ENCODE measurements at places on chromosomes 3 and 15.
A peak's percentile ranks its signal among the peaks of the same experiment; 100 is the strongest.

DNA sequence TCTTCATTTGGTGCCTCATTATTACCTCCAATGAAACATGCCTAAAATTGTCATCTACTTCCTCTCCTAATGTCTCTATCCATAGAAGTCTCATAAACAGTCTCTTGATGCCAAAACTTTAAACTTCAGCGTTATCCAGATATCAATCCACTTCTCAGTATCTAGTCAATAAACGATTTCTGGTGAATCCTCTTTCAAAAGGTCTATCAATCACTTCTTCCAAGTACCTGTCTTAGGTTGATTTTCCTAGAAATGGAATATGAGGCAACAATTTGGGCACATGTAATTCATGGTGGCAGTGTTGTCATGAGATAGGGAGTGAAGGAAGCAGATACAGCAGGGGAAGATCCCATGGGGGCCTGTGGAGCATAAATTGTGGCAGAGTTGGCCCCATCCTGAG is 348.5 kb upstream of the POU1F1 start:
- no peak for DNase-seq

DNA sequence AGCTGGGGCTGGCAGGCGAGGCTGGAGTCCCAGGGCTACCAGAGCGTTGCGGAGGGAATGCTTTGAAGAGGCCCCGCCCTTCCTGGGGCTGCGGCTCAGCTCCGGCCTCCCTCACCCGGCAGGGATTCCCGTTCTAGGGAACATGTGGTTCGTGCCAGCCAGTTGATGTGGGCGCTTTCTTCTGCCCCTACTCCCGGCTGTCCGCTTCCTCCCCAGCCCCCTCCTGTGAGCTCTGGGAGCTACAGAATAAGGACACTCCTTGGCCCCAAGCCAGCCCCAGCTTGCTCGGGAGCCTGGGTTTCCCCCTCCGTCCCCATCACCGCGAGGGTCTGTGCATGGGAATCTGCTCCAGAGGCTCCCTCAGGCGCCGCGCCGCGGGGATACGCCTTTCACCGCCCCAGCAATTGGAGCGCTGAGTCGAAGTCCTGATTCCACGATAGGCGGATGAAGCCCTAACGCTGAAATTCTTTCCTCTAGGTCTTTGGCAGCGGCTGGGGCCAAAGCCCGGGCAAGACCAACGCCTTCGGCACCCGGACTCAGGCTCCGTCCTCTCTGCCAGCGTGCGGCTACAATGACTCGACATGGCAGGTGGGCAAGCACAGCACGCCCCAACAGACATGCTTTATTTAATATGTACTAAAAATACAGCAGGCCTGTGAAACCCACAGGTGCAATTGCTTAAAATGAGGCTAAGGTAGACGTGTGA is 69.5 kb downstream of the KLF15 start:
- peak; percentile 88 for DNase-seq

DNA sequence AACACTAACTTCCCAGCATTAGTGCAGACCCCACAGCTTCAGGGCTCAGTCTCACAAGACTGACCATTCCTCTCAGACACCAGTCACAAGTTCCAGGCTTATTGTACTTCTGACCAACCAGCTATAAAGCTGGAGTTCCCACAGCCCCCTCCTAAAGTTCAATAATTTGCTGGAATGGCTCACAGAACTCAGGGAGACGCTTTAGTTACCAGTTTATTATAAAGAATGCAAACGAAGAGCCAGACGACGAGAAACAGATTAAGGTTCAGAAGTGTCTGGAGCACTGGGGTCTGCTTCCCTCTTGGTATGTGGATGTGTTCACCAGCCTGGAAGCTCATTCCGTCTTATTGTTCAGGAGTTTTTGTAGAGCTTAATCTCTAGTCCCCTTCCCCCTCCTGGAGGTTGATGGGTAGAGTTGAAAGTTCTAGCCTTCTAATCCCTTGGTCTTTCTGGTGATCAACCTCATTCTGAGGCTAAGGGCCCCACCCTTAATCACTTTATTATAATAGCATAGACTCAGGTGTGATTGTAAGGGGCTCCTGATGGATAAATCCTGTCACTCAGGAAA is 4.8 kb upstream of the CSRNP1 start:
- DNase-seq = no peak

DNA sequence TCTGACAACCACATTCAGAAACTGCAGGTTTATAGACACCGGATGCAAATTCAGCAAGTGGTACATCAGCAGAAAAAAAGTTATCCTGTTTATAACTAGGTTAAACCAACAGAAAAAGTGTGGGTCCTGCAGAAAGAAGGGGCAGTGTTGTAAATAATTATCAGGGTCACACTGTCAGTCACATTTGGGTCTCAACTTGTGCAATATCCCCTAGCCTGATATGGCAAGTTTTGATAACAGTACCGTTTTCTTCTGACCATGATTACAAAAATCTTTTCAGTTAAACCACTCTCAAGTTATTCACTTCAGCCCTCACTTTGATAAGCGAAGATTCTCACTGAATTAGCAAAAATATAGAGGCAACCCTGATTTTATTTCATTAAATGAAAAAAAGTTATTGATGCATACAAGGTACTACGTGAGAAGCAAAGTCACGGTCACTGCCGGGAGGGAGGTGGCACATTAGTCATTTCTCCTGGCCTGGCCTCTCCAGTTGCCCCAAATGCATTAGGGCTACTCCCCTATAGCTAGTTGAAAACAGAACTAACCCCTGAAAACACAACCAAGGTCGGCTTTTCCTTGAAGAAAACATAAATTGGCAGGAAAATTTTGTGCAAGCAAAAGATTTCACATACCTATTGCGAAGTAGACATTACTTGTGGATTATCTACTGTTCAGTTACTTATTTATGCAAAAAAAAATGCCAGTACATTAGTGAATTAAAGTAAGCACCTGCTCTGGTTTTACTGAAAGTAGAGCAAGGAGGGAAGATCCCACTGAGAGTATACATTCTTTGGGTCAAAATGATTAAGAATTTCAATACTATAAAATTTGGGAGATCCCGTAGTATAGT is 28.6 kb downstream of the IL5RA start:
- no peak for DNase-seq

- DNase-seq = no peak
These were observed 13.3 kb upstream of the PAQR9 start for GRCh38 chr3:142976621-142977398.

GRCh38 chr3:184361532-184361931 is at the start of the genes CLCN2 and POLR2H:
CLCN2 (minus strand) TSS chr3:184361605; CDS start chr3:184361479, 126 bp downstream.
POLR2H (plus strand) TSS chr3:184361710; CDS start chr3:184363493, 1,783 bp downstream.
- DNase-seq = peak; percentile 56

- DNase-seq = no peak
These were observed 48.9 kb upstream of the CPNE4 start for GRCh38 chr3:132083583-132084279.
